Astrocyte (in vitro differentiated cells and primary cell): ENCODE measurements at places on chromosomes 5 and 9.
A peak's percentile ranks its signal among the peaks of the same experiment; 100 is the strongest.

GRCh38 chr9:4936277-4936676 lies 48.8 kb upstream of the JAK2 start:
- DNase-seq: no peak

GRCh38 chr5:139164020-139164419 lies 34.1 kb downstream of the SIL1 start:
- no peak for DNase-seq

- no peak for DNase-seq
These were observed 95.0 kb downstream of the KIAA1958 start for GRCh38 chr9:112581469-112582176.

- no peak for DNase-seq
These were observed 25.0 kb upstream of the SNX2 start for GRCh38 chr5:122749886-122750285.

DNA sequence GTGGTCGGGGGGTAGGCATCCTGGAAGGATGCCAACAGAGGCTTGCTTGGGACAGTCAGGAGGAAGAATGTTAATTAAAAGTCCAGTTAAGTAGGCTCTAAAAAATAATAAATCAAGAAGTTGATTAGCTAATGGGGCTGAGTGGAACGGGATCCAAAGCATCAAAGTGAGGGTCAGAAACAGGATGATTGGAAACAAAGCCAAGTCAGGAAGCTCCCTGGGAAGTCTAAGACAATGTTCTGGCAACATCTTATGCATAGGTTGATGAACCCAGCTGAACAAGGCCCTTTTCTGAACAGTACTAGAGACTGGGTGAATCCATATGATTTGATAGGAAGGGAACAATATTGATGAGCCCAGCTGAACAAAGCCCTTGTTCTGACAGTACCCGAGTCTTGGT lies 50.2 kb upstream of the STARD4 start:
- no peak for DNase-seq

- DNase-seq: no peak
These were observed 2.2 kb downstream of the GBGT1 start for GRCh38 chr9:133161547-133161950.

GRCh38 chr9:27348785-27349697 lies 52.1 kb upstream of the EQTN start:
- DNase-seq: no peak

GRCh38 chr5:178387061-178387855 lies 154.7 kb upstream of the PHYKPL start:
- DNase-seq: no peak

DNA sequence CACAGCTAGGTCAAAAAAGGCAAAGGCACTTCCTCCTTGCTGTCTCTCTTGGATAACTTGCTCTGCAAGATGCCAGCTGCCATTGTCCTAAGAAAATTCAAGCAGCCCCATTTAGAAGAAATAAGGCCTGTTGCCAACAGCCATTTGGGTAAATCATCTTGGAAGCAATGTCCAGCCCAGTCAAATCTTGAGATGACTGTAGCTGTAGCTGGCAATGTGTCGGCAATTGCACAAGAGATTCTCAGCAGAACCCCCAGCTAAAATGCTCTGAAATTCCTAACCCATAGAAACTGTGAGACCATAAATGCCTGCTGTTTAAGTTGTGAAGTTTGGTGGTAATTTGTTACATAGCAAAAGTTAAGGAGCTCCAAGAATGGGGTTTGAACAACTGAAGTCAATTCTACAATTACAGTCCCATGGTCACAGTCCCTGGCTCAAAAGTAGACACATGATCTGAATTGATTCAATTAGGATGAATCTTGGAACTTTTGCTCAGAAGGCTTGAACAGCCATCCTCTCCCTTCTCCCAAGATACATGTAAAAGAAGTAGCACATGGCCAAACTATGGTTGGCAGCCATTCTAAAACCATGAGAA lies 151.1 kb downstream of the MPDZ start:
- DNase-seq: no peak

- DNase-seq: no peak
These were observed 8.6 kb downstream of the NSD1 start for GRCh38 chr5:177142098-177142611.

DNA sequence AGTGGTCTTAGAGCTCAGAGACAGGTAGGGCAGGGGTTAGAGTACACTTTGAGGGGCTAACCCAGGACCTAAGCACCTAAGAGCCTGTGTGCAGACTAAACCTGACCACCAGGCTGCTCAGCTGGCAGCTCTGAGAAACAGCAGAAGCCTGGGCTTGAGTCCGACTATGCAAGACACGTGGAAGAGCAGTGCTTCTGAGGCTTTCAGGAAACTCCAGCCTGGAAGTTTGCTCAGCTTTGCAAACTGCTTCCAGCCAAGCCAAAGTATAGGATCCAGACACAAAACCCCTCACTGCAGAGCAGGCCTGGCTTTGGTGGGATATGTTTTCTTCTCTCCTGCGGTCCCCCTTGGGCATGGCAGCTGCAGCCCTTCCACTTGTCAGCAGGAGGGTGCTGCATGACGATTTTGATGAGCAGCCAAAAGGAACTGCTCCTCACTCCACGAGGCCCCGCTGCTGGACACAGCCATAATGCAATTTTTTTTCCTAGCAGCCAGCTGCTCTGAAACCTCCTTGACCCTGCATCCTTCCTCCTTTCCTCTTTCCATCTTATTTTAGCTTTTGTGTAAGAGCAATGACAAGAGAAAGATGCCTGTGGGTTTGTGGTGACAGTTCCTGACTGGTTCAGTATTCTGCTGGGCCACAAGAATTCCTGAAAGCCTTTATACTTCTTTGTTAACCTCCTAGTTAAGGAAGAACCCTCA lies 123.1 kb downstream of the LIFR start:
- peak; percentile 95 for DNase-seq

- DNase-seq: peak; percentile 78
These were observed at the start of gene PKD2L2 for GRCh38 chr5:137888863-137889759. TSS of gene PKD2L2 (plus strand) at chr5:137889457. CDS start at chr5:137889492, 35 bp downstream.
